ENCODE measurements at places on chromosomes 4 and X.

DNA sequence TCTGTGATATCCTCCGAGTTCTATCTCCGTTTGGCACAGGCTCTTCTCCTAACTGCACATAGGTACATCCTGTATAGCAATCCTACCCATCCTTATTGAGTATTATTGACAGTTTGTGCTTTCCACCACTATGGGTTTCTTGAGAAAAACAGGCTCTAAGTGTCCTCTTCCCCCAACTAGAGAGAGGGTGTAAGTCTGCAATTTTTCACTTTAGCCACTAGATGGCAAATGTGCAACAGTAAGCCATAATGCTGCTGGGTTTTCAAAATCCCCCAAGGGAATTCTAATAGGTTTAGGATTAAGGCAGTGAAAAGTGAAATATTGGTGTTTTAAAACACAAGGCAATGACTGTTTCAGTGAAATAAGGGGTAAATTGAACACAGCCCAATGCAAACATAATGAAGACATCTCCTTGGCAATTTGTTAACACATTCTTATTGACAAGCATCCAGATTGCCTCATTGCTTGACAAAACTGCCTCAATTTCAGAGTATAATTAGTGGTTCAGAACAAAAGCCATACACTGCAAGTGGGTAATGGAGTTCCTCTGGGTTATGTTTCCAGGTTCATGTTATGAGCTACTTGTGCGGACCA lies 239.0 kb upstream of the HTR2C start:
- no peak for DNase-seq

- no peak for DNase-seq
Measured at GRCh38 chrX:17669458-17669857, 67.8 kb upstream of the SCML1 start.

DNA sequence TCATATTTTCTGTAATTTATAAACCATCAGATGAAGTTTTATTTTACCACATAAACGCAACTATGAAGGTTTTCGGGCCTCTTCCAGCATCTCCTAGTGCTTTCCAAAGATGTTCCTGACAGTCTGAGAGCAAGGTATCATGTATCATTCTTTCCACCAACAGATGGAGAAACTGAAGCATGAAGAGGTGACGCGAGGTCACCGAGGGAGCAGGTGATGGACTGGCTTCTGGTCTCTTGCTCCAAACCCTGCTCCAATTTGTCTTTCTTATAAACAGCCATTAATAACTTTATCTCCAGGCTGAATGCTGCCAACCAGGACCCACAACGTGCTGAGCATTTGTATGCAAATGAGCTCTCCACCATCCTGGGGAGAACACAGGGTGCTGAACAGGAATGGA lies 86.3 kb upstream of the MAML3 start:
- no peak for DNase-seq

DNA sequence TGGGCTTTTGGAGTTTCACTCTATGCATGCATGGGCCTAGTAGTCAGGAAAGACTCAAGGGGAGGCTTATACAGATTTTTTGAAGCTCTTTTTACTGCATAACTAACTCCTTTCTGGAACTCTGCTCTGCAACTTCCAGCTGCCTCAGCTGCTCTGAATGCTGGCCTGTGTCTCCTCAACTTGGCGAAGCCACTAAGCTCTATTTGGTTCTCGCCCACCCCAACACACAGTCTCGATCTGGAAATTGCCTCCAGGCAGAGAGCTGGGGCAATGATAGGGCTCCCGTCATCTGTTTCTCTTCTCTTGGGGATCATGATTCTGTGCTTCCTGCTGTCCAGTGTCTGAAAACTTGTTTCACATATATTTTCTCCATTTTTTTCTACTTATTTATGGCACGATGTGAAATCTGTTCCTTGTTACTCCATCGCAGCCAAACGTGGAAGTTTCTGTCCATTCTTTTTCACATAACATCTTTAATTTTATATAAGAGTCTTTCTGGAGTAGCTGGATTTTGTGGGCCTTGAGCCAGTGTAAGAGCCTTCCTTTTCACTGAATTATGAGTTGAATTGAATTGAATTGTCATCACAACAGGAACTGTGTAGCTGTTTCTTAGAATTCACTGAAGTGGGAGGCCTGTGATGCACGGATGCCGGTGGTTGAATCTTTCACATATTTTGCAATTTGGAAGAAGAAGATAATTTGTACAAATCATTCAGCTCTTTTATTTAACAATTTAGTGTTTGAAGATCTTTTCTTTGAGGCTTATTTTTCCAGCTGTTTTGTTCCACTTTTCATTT lies 9.0 kb downstream of the ZNF275 start:
- no peak for DNase-seq

DNA sequence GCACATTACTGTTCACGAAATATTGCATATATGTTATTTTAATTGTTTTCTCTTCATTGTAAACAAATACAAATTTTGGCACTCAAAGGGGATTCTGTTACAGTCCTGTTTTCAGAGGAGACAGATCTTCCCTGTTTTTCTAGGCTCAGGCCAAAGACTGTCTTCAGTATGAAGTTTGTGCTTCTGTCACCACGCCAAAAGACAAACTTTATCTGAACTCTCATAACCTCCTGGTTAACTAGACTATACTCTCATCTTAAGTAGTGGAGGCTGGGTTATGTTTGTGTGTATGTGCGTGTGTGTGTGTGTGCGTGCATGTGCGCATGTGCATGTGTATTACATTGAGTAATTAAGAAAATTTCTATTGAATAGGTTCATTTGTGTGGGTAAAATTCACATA lies 676.8 kb upstream of the HS3ST1 start:
- DNase-seq = no peak
